Right renal pelvis (tissue), 4 donors: ENCODE measurements at places on chromosomes 5 and 9.

- peak; percentile 45 for DNase-seq
Measured at GRCh38 chr9:132769906-132770769, 99.9 kb downstream of the GTF3C4 start.

DNA sequence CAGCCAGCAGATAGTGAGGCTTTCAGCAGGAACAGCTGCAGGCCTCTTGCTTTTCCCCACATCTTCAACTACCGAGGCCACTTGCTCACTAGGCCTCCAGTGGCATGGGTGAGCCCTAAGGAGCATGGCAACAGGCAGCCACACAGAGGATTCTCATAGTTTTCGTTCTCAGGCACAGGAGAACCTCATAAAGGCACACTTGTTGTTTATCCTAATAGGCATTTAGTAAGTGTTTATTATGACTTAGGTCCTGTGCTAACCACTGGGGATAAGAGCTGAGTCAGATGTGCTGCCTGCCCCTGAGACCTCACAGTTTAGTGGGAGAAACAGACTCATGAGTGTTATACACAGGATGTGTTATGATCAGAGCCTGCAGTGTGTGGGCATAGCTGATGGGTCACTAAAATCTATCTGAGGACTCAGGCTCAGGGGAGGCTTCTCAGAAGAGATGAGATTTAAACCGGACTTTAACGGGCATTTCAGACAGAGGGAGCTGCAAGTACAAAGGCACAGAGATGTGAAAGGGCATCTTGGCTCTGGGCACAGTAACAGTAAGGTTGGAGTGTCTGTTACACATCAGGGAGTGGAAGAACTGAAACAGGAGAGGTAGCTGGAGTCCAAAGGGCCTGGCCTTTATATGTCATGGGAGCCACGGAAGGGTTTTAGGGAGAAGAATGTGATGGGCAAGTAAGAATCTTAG lies 21.0 kb upstream of the HEMGN start:
- no peak for DNase-seq

- no peak for DNase-seq
Measured at GRCh38 chr9:121353241-121354061, 16.6 kb downstream of the STOM start.

DNA sequence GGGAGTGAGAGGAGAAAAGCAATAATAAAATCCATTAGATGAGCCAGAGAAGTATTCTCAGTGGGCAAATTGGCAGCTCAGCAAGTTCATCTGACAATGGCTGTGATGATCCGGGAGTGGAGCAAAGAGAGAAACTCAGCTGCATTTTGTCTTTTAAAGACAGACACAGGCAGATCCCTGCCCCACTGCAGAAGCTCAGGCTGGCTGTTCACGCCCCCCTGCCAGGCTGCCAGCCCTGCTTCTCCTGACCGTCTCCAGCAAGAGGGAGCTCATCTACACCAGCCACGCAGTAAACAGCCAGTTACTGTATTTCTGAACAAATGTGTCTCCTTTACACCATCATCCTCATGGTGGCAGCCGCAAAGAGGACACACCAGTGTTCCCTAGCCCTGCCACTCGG lies 114.3 kb upstream of the SARDH start:
- DNase-seq = no peak

DNA sequence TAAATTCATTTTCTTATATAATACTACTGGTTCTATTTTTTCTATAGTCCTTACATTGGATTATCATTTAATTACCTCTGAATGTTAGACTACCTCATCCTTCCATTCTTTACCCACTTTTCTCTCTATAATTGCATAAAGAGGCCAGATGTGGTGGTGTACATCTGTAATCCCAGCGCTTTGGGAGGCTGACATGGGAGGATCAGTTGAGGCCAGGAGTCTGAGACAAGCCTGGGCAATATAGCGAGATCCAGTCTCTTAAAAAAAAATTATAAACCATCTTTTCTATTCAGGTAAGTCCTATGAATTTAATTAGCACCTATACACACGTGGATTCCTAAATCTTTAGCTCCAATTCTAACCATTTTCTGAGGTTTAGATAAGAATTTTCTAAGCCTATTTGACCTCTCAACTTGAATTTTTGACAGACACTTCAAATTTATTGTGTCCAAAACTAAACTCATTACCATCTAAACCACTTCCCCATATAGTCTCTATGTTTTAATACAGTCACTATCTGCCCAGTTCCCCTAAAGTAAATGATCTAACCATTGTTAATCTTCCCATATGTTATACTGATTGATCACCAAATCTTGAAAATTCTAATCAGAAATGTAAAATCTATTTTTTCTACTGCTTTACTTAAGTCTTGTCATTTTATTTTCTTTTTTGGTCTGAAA lies 33.0 kb upstream of the CHD1 start:
- DNase-seq = no peak

DNA sequence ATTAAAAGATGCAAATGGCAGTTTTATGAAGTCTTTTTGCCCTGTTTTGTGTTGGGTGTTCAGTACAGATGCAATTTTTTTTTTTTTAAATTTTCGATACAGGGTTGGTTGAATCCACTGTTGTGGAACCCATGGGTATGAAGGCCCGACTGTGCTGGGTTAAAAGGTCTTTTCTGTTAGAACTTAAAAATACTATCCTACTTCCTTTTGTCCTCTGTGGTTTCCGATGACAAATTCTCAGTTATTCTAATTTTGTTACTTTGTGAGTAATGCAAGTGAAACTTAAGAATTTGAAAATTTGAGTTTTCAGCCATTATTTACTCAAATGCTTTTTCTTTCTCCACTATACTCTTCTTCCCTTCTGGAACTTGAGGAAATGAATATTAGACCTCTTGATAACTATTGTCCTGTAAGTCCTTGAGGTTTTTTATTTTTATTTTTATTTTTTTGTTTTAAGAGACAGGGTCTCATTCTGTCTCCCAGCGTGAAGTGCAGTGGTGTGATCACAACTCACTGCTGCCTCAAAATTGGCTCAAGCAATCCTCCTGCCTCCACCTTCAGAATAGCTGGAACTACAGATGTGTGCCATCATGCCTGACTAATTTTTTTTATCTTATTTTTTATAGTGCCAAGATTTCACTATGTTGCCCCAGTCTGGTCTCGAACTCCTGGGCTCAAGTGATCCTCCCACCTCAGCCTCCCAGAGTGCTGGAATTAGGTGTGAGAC lies 67.5 kb downstream of the ZCCHC7 start:
- no peak for DNase-seq

DNA sequence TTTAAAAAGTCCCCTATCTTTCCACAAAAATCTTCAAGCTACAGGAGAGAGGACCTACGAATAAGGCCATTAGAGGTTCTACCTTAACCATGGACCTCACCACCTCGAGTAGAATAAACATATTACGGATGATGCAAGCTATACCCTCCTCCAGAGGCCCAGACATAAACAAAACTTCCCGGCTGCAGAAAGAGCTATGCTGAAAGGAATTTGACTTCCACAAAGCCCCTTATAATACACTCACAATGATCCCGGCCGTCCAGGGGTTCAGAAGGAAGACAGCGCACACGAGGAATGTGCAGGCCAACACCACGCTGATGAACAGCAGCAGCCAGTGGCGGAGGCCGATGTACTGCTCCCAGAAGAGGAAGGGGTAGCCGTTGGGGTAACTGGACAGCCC lies 59.0 kb downstream of the PTCH1 start:
- no peak for DNase-seq

- DNase-seq = no peak
Measured at GRCh38 chr5:16897284-16897704, 38.8 kb downstream of the MYO10 start.

DNA sequence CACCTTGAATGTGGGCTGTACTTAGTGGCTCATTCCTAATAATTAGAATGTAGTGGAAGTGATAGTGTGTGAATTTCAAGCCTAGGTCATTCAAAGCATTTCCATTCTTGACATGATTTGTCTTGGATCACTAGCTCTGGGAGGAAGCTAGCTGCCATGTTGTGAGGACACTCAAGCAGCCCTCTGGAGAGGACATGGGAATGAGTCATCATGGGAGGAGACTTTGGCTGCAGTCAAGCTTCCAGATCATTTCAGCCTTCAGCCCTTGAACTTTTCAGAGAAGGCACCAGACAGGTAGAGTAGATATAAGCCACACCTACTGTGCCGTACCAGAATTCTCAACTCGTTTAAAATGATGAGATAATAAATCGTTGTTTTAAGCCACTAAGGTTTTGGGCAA lies 506.9 kb downstream of the ZNF608 start:
- DNase-seq = no peak

GRCh38 chr9:90966480-90967144 lies 165.0 kb downstream of the SYK start:
- DNase-seq = no peak

- DNase-seq = no peak
Measured at GRCh38 chr5:156473269-156473908, 146.4 kb downstream of the SGCD start.

GRCh38 chr5:113524927-113525326 lies 11.4 kb downstream of the YTHDC2 start:
- no peak for DNase-seq

- DNase-seq = peak; percentile 38
Measured at GRCh38 chr5:107532169-107532878, 138.4 kb downstream of the EFNA5 start.

DNA sequence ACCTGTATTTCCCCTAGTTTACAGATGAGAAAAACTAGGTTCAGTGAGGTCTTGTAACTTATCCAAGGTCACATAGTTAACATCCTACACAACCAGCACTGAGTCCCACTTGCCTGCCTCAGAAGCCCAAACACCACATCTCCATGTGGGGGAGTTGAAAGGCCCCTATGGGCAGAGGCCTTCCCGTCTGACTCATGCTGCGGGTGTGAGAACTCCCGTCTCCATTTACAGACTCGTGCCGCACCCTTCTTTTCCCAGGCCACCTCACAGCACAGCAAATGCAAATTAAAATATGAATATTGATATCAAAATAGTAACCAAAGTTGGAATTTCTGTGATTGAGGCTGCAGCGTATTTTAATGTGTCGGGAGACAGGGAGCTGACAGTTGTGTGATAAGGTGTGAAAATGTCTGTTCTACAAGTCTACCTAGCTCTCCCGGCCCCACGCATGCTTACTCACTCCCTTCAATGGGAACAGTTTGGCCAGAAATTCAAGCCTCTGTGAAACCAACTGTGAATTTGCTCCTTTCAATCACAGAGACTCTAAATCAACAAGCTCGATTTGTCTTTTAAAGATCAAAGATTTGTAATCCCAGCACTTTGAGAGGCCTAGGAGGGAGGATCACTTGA lies 90.1 kb downstream of the CRB2 start:
- no peak for DNase-seq

- no peak for DNase-seq
Measured at GRCh38 chr5:104355350-104355749, 792.8 kb upstream of the NUDT12 start.

DNA sequence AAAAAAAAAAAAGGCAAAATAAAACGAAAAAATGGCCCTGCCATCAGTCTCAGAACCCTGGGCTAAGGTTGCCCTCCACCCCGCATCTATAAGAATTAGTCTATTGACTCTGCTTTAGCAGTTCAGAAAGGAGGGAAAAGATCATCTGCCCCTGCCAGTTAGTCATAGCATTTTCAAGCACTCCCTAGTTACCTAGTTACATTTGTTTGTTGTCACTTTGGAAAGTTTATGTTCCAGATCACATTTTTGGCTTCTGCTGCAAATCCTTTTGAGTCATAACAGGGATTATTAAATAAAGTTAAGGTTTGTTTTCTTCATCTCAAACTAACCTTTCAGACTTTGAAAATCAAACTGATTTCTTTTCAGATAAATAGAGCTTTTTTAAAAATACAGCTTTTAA lies 52.1 kb downstream of the AQP7 start:
- DNase-seq = no peak

GRCh38 chr9:100474924-100475276 lies 2.0 kb downstream of the TMEFF1 start:
- DNase-seq = no peak

DNA sequence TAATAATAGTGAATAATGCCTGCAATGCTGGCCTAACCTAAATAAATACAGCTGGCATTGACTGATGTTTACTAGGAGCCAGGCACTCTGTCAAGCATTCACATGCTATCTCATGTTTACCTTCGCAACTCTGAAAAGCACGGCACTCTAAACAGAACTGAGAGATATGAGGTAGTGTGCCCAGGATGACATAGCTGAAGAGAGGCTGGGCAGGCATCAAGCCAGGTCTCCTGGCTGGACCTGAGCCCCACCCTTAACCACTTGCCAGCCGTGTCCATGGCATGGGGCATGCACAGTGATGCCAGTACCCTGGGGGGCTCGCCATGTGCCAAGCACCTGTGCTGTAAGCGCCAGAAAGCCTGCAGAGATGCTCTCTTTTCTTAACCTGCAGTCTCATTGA lies 119.4 kb upstream of the MVB12B start:
- DNase-seq = no peak

DNA sequence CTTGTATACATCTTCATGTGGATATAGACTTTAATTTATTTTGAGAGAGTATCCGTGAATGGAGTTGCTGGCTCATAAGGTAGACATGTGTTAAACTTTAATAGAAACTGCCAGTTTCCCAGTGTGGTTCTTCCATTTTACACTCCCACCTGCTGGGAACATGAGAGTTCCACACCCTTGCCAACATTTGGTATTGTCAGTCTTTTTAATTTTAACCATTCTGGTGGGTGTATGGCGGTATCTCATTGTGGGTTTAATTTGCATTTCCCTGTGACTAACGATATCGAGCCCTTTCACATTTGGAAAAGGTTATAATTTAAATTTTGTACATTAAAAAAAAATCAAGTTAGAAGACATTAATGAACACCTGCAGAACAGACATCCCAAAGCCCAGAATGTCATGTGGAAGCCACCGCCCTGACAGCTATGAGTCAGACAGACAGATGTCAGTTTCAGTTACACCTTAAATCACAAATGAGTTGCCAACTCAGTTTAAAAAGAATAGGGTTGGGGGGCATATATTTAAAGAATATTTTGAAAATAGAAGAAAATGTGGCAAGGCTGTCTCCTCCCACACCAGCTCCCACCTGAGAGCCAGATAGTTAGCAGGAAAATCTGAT lies 36.9 kb downstream of the ANKRD33B start:
- DNase-seq = no peak

GRCh38 chr9:120413121-120414048 lies 166.6 kb downstream of the CDK5RAP2 start:
- no peak for DNase-seq

- no peak for DNase-seq
Measured at GRCh38 chr5:72034770-72035169, 72.5 kb upstream of the MAP1B start.

GRCh38 chr9:95058795-95059386 lies 258.6 kb downstream of the FANCC start:
- no peak for DNase-seq

- DNase-seq = no peak
Measured at GRCh38 chr9:20694248-20694647, 10.2 kb downstream of the FOCAD start.
